ENCODE measurements at places on chromosomes 13 and 19. TPM values are rescaled to one million over a fixed set of nuclear protein-coding genes. Genes with fewer than 3 reads are reported as not detected.

GRCh38 chr19:47405197-47405550 lies 14.2 kb downstream of the MEIS3 start:
- H3K27me3 ChIP-seq: peaks cover 36% of the 10 kb centered on the region
- H3K27ac ChIP-seq: no peak overlapping the region
- DNase-seq: no peak
- peaks cover 16% of the 10 kb centered on the region for H3K36me3 ChIP-seq

PLA2G4C gene
- total RNA-seq: 1.6 TPM

ELANE gene
- not detected for total RNA-seq

DNA sequence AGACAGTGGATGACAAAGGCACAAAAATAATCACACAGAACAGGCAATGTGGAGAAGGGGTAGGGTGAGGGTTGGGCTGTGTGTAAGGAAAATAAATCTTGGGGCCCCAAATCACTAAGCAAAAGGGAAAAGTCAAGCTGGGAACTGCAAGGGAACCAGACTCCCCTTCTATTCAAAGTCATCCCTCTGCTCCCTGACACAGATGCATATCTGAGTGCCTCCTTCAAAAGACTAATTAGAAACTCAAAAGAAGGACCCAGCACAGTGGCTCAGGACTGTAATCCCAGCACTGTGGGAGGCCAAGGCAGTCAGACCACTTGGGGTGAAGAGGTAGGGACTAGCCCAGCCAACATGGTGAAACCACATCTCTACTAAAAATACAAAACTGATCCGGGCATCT lies 18.3 kb downstream of the ZNF611 start:
- H3K4me3 ChIP-seq: no peak overlapping the region
- no peak overlapping the region for H3K27ac ChIP-seq
- peaks cover 66% of the 10 kb centered on the region for H3K36me3 ChIP-seq
- H3K27me3 ChIP-seq: no peaks in the 10 kb centered on the region
- DNase-seq: no peak

DNA sequence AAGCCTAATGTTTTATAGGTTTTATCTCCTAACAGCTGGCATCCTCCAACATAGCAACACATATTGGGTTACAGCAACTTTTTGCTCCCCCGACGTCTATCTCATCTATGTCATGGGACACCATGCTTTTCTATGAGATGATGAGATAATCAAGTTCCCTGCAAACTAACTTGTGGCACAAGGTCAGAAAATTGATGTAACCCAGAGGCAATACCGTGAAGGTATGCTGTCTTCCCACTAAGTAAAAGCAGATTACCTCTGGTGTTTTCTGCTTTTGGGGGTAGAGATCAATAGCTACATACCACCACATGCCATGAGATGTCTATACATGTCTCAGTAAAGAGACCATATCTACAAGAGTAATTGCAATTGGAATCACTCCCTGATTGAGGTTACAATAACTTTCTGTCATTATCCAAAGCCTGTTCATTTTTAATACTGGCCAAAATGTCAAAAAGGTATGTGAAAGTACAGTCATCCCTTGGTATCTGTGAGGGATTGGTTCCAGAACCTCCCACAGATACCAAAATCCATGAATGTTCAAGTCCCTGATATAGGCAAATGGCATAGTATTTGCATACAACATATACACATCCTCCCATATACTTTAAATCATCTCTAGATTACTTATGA lies 131.3 kb downstream of the CYSLTR2 start:
- peaks cover 9% of the 10 kb centered on the region for H3K27me3 ChIP-seq
- H3K4me3 ChIP-seq: no peak overlapping the region
- H3K4me1 ChIP-seq: no peaks in the 10 kb centered on the region
- DNase-seq: no peak

DNA sequence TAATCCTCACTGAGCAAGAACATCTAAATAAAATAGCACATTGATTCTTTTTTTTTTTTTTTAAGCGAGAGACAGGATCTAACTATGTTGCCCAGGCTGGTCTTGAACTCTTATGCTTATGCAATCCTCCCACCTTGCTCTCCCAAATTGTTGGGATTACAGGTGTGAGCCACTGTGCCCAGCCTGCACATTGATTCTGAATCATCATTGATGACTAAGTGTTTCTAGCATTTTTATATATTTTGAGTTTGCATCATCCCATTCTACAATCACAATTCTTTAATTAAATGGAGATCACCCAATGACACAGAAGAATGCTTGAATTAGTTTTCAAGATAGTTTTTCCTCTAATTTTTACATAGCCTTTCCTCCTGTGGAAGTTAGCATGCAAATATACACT lies 354.1 kb downstream of the KLF5 start:
- no peak overlapping the region for H3K27ac ChIP-seq
- no peaks in the 10 kb centered on the region for H3K4me1 ChIP-seq
- H3K27me3 ChIP-seq: no peaks in the 10 kb centered on the region
- no peak overlapping the region for H3K4me3 ChIP-seq

DNA sequence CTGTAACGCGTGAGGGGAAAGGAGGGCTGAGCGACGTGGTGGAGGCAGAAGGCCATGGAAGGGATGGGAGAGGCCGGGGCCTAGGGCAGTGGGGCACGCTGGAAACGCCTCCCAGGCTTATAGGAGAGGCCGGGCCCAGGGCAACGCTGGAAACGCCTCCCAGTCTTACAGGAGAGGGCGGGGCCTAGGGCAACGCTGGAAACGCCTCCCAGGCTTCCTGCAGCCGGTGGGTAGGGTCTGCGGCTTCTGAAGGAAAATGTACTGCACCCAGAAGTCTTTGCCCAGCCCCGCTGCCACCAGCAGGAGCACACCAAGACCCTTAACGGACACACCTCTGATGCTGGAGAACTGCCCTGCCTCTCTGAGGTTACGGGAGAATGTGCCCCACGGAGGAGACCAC lies 9.1 kb downstream of the CACTIN start:
- no peak overlapping the region for H3K4me3 ChIP-seq
- H3K27ac ChIP-seq: peak overlapping the region; percentile 77
- no peaks in the 10 kb centered on the region for H3K36me3 ChIP-seq
- no peak for DNase-seq
- peaks cover 17% of the 10 kb centered on the region for H3K4me1 ChIP-seq
- no peaks in the 10 kb centered on the region for H3K27me3 ChIP-seq

VSIG10L gene
- 0.11 TPM for total RNA-seq

NPHS1 gene
- 0.27 TPM for total RNA-seq

Data from naive thymus-derived CD8-positive, alpha-beta T cell (primary cell).